HCT116 (cell line): ENCODE measurements at places on chromosomes 1 and 21. TPM values are rescaled to one million over a fixed set of nuclear protein-coding genes. Genes with fewer than 3 reads are reported as not detected.

PLXNA2 gene
- 0.89 TPM for total RNA-seq

PADI4 gene
- total RNA-seq: 0.44 TPM

DNA sequence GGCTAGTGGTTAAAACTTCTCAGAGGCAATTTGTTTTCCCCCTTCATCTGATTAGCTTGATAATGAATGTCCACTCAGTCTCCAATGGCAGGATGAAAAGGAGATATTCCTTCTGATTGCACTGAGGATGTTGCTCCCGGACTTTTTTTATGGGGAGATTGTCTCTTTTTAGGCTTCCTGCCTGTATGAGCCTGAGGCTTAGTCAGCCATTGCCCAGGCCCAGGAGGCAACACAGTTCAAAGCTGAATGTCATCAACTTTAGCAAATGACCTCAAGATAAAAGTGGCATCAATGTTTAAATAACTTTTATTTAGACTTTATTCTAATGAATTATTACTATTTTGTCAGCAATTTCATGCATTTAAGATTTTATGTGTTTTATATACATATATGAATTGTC lies 162.9 kb upstream of the PTBP2 start:
- no peak for DNase-seq

DNA sequence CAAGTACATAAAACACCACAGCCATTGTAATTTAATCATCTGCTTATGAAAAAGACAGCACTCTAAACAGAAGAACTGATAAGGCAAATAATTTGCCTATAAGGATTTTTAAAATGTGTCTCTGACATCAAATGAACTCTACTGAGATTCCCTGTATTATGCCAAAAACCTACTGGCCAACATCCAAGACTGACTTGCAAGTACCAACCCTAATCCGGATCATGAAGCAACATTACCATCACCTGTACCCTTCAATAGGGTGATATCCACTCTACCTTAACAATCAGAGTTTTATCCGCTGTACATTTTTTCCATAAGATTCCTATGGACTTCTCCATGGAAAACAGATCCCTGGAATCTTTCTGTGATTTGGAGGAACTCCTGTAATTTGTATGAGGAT lies 4.6 kb downstream of the RGS7 start:
- no peak for DNase-seq

FAM177B gene
- not detected for total RNA-seq

GRCh38 chr1:233614173-233614742 lies 352 bp downstream of the KCNK1 start:
- DNase-seq: peak; percentile 29

PTGFR gene
- total RNA-seq: not detected

CD52 gene
- 2.0 TPM for total RNA-seq

TMEM82 gene
- total RNA-seq: not detected

DNA sequence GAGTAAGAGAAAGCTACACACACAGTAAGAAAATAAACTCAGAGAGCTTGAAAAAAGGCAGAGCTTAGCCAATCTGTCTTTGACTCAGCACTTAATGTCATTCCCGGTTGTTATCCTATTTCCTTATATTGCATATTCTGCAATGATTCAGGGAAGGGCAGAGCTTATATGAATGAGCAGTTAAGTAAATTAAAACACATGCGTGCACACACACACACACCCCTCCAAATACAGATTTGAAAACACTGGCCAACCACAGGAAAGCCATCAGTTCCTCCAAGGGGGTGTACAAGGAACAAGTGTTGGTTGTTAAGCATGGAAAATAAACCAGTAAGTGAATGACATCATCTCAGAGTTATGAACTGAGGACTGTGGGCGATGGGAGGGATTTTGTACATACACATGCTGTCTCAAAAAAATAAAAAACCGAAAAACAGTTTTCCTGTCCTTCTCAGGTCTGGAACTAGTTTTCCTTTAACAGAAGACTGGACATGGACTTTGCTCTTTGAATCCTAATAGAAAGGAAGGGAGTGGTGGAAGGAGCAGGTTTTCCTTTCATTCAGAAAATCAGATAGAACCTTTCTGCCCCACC lies 1.0 kb downstream of the IQGAP3 start:
- no peak for DNase-seq

GRCh38 chr1:83912876-83913275 lies 86.1 kb downstream of the TTLL7 start:
- no peak for DNase-seq
